Stimulated activated CD4-positive, alpha-beta T cell treated with anti-CD3 and anti-CD28 coated beads, Interleukin-2, amount 100 ng/mL, for 48 hours (primary cell): ENCODE measurements at places on chromosomes 1 and 21.

DNA sequence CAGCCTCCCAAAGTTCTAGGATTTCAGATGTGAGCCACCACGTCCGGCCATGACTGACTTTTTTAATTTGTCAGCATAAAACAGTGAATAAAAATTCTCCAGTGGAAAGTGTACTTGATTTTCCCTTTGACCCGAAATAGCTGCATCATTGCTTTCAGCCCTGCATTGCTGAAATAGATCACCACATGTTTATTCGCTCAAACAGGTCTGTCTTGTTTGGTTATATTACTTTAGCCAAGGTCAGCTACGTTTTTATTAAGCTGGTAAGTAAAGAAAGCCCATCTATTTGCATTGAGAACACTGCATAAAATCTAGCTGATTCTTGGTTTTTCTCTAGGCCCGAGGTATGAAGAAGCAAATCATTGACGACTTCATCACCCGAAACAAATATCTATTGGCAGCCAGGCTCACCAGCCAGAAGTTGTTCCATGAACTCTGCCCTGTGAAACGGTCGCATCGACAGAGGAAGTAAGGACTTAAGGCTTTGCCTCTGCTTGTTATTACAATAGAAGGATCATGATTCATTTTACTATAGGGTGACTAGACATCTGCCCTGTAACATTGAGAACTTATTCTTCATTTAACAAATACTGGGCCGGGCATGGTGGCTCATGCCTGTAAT, 25.6 kb downstream of the AGMAT start:
- DNase-seq = no peak

DNA sequence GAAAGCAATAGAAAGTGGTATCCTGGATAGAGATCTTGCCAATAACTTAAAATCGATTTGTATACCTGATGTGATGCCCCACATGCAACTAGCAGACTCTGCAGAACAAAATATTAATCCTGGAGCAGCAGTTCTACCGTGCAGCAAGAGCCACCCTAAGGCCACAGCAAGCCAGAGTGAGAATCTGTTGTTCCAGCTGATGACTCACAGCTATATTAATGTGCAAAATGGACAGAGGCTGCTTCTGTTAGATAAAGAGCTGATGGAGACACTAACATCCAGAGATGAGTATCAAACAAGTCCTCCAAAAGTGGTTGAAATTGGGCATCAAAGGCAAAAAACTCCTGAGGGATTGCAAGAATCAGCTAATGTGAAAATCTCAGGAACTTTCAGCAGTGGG, 127.8 kb downstream of the MACF1 start:
- no peak for DNase-seq

- DNase-seq = no peak
Measured at GRCh38 chr1:169517558-169518186, 31.9 kb upstream of the SLC19A2 start.

DNA sequence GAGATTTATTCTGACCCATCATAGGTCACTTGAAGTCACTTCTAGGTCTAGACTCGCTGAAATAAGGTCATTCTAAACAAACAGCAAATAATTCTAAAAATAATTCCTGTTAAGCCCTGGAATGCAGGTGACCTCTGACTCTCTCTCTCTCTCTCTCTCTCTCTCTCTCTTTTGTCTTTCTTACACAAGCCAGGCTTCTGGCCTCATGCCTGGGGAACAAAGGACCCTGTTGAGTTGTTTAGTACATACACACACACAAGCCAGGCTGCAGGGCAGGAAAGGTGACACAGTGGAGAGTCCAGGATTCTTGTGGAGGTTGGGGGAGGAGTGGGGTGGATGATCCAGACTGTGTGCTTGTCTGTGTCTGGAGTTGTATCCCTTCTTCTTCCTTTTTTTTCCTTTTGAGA, 4.0 kb upstream of the MEX3A start:
- DNase-seq = no peak

- DNase-seq = no peak
Measured at GRCh38 chr1:84759756-84760155, 69.5 kb upstream of the SSX2IP start.

- DNase-seq = no peak
Measured at GRCh38 chr1:214967865-214968575, 114.5 kb upstream of the KCNK2 start.

DNA sequence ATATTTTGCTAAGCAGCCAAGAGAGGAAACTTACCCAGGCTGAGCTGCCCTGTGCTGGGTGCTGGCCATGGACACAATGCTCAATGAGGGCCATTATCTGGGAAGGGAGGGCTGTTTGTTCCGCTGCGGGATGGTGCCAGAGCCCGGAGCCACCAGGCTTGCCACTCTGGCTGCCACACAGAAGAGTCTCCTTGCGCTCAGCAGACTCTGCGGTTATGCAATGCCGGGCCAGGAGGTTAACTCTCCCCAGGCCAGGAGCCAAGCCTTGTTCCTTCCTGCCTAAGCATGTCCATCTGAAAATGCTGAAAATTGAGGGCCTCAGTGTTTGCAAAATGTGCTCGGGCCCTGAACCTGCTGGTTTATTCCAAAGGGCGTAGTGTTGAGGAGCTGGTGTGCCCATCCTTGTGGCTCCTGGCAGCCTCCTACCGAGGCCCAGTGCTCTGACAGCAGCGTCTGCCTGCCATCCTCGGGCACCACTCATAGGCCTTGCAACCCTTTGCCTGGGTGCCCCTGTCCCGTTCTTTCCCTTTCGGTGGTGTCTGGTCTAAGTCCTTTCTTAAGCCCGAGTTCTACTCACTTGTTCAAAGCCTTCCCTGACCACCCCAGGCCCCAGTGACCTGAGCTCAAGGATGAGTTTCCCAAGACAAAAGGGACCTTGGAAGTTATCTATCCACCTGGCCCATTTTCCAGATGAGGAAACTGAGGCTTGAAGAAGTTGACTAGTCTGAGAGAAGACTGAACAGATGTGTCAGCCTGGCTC, 133.8 kb upstream of the EDN2 start:
- DNase-seq = no peak

- no peak for DNase-seq
Measured at GRCh38 chr1:178037510-178038253, 56.2 kb upstream of the RASAL2 start.
